ENCODE measurements at places on chromosomes 12 and 14.

DNA sequence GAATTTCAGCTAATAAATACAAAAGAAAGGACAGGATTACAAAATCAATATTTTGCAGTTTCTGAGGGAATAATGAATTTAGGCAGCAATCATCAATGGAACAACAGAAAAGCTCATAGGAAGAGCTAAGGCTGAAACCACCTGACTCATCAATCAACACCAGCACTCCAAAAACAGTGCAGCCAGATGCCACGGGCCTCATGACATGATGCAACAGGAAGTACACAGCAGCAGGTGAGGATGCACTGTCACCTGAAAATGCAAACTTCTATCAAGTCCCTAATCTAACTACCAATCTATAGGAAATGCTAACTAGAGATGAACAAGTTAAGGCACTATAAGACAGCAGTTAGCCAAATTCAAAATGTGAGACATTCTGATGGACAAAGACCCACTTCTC is 21.7 kb downstream of the GNS start:
- DNase-seq: no peak

GRCh38 chr12:51643951-51644350 is 52.9 kb downstream of the SCN8A start:
- DNase-seq: no peak

GRCh38 chr12:79945433-79945832 is 10.5 kb upstream of the PPP1R12A start:
- DNase-seq: no peak

GRCh38 chr12:129079719-129080118 is 226.4 kb downstream of the GLT1D1 start:
- no peak for DNase-seq

DNA sequence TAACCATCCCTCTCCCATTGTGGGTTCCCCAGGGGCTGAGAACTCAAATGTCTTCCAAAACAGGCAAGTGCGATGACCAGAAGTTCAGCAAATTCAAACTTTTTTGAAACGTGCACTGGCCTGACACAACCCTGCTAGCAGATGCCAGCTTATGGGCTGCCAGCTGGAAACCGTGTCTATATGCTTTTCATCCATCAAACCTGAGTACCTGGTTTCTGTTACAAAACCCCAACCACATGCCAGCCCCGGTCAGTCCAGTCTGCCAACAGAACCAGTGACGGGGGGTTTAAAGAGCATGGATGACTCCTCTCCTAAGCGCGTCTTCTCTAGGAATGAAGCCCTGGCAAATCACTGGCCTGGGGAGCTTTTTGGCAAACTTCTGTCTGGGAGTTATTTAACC is 189.7 kb downstream of the TTC7B start:
- no peak for DNase-seq

- no peak for DNase-seq
These were observed 12.5 kb upstream of the IFT81 start for GRCh38 chr12:110111476-110112334.

DNA sequence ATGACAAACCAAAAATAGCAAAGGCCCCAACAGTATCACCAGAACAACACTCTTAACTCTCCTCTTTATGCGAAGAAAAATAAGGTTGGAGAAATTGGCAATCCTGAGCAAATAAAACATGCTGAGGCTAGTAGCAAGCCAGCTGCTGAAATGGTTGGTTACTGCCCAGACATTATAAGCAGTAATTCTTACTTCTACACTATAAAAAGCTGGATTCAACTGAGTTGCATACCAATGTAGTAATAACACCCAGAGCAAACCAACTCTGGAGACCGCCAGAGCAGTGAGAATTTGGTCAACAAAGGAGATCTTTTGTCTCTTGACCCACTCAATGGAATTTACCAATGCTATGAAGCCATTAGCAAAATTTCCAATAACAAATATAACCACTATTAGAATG is 628 bp downstream of the TAS2R30 start:
- no peak for DNase-seq

DNA sequence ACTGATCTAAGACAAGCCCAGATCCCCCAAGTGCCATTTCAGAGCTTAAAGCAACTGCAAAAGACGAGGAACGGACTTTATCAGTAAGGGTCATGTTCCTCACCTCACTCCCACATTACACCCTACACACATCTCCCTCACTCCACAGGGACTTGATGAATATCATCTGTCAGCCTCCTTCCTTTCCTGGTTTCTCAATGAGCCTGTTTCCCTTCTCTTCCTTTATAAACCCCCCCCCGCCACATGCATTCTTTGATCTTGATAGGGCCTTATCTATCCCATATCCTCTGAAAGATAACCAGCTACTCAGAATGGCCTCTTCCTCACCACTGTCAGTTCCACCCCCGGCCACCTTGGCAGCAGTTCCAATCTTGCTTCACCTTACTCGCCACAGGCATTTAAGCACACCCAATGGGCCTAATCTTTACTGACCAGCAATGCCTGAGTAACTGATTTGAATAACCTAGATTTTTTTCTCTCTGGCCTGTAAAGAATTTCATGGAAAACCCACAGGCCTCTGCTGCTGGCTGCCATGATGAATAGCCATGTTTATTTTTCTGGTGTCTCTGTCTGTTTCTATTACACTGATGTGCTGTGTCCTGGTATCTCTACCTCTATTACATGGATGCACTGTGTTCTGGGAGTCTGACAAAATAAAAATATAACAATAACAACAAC is 138.7 kb downstream of the PHLDA1 start:
- DNase-seq: no peak

- no peak for DNase-seq
These were observed 61.3 kb upstream of the CORO1C start for GRCh38 chr12:108792361-108793292.

Data from activated CD8-positive, alpha-beta memory T cell treated with anti-CD3 and anti-CD28 coated beads for 24 hours (primary cell).